Activated naive CD4-positive, alpha-beta T cell treated with anti-CD3 and anti-CD28 coated beads for 36 hours (primary cell): ENCODE measurements at places on chromosomes 5 and 9.

GRCh38 chr5:151024440-151025249 is 4.3 kb downstream of the GPX3 start:
- DNase-seq, result no peak

DNA sequence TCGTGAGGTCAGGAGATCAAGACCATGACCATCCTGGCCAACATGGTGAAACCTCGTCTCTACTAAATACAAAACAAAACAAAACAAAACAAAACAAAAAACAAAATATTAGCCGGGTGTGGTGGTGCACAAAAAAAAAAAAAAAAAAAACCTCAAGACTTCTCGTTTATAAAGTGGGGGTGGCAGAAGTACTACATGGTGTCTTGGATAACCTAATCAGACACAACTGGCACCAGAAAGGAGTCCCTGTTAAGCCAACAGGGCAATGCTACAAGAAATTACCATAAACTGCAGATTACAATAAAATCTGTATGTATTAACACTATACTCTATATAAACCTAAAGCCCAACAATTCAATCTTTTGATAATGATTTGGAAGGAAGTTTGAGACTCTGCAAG is 50.0 kb downstream of the SERINC5 start:
- DNase-seq, result no peak

DNA sequence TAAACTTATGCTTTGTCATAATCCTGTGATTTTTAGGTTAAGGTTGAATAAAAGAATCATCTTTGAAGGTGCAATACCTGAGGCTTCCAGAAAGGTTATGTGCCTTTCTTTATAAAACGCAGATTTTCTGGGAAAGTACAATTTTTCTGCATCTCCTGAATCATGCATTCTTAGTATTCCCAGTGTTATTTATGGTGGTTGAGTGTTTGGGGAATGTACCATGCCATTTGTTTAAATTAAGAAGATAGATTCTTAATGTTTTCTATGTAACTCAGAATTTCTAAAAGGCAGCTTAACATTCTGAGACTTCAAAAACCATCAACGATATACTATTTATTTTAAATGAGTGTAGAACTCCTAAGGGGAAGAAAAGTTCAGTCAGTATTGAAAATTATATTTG is 108.1 kb upstream of the FBN2 start:
- no peak for DNase-seq

DNA sequence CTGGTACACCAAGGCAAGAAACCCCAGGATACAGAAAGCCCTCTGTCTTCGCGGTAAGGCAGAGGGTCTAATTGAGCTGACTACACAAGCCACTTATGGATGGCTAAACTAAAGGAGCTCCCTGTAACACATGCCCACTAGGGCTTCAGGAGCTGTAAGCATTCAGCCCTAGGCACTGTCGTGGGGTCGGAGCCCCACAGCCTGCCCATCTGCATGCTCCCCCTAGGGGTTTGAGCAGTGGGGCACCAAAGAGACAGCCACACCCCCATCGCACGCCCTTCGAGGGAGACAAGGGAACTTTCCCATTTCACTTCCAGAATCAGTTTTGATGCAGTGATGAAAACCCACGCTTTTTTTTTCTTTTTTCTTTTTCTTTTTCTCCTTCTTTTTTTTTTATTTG is 11.0 kb upstream of the MTMR12 start:
- DNase-seq, result no peak

- DNase-seq, result no peak
These were observed 13.8 kb downstream of the VAV2 start for GRCh38 chr9:133978226-133978898.

GRCh38 chr5:2102819-2103776 is 220.4 kb upstream of the IRX4 start:
- no peak for DNase-seq

GRCh38 chr9:130693101-130693425 is 517 bp upstream of the EXOSC2 start:
- no peak for DNase-seq
